ENCODE measurements at places on chromosomes 5 and 9. TPM values are rescaled to one million over a fixed set of nuclear protein-coding genes. Genes with fewer than 3 reads are reported as not detected.

WHRN gene
- total RNA-seq, result 11.8 TPM

EFNA5 gene
- 60.4 TPM for total RNA-seq

FRMPD1 gene
- not detected for total RNA-seq

ANKDD1B gene
- 3.6 TPM for total RNA-seq

GFI1B gene
- total RNA-seq, result not detected

GM2A gene
- 60.7 TPM for total RNA-seq

CDHR2 gene
- not detected for total RNA-seq

WDR31 gene
- total RNA-seq, result 5.1 TPM

GRCh38 chr5:9197881-9198260 is 348.0 kb downstream of the SEMA5A start:
- DNase-seq, result no peak

DNA sequence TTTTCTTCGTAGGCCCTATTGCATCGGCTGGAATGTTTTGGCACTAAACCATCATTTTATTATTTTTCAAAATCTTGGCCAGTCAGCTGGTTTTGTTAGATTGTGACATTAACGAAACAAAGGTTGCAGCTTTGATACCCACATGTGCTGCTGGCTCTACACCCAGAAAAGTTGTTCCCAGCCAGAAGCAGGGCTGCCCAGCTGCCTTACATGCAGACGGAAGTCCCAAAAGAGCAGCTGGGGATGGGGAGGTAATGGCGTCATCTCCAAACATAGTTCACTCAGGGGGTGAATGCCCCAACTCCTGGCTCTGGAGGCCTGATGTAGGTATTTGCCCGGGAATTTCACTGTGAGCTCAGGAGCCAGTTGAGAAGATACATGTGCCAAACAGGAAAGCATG is 23.3 kb downstream of the TMEM171 start:
- no peak for DNase-seq

DNA sequence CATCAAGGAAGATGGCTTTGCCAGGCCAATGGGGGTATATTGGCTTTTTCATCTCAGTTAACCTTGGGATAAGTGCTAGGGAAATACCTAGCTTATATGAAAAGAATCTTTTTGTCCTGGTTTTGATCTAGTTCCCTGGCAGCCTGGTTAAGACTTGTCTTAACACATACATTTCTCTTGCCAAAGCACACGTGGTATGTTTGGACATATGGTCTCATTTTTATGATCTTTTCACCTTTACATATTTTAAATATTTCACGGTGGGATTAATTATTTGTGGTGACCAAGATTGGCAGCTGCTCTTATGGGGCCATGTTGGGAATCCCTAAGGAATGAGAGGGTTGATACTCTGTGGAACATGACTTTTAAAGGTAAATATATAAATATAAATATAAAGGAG is 312.5 kb downstream of the NPR3 start:
- DNase-seq, result no peak

GRCh38 chr9:37965116-37965515 is 61.2 kb upstream of the SLC25A51 start:
- no peak for DNase-seq

- DNase-seq, result no peak
These were observed 425.9 kb downstream of the SPOCK1 start for GRCh38 chr5:137073189-137073588.

- no peak for DNase-seq
These were observed 71.3 kb downstream of the RASEF start for GRCh38 chr9:82991671-82992070.

GRCh38 chr5:124342584-124342983 is 403.9 kb downstream of the ZNF608 start:
- DNase-seq, result no peak

GRCh38 chr9:18297056-18297841 is 176.7 kb upstream of the ADAMTSL1 start:
- no peak for DNase-seq

DNA sequence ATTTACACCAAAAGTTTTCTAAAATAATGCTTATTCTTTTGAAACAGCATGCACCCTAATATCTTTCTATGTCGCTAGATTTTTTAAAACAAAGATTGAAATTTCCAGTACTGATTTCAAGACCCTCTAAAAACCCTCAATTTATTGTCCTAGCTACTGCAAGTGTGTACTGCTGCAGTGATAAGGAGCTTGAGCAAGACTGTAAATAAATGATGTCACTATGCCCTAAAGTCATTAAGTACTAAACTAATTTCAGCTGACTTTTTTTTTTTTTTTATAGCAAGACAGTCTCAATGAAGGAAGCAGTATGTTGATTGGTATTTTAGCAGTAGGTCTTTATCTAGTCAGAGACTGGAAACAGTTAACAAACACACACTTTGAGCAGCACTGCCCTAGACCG is 12.2 kb upstream of the MIER3 start:
- DNase-seq, result no peak

GRCh38 chr5:167819406-167819805 is 472.0 kb upstream of the WWC1 start:
- no peak for DNase-seq

GRCh38 chr5:159096243-159096923 is 3.3 kb downstream of the EBF1 start:
- DNase-seq, result no peak

DNA sequence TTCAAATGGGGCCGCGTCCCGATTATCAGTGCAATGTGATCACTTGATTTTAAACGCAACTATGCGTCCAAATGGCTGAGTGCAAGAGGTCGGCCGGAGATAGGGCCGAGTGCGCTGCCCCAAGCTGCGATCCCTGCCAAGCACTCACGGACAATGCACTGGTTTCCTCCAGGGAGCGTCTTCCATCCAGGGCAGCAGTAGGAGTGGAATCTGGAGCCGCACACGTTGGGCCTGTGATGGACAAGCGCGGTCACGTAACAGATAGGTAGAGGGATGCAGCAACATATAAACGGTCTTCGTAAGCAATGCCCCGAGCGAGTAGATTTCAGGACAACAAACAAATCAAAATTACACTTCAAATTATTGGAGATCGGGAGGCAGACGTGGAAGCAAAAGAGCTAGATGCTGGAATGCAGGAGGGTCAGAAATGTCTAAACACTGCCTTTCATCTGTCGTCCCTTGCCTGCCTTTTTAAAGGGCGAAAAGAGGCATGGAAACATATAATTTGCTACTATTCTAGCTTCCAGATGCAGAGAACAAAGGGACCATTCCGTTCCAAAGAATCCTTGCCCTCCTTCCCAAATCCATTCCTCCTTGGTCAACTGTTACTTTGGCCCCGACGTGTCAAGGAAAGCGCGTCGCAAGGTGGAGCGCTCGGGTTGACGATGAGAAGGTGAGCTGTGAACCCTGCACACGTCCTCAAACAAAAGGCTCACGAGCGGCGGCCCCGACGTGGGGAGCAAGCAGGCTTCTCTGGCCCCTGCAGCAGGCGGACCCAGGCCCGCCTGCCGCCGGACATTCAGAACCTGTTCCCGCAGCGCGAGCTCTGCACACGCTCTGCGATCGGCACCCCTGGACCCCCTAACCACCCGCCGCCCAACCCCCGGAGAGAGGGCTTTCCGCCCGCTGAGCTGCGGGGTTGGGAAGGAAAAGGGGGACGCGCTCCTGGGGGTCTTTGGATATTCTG is 1.5 kb downstream of the FBN2 start:
- DNase-seq, result no peak

- DNase-seq, result no peak
These were observed 75.6 kb upstream of the PCA3 start for GRCh38 chr9:76688471-76689238.

- DNase-seq, result no peak
These were observed 315 bp downstream of the UBQLN1 start for GRCh38 chr9:83707518-83707767.

GRCh38 chr9:87372356-87372851 is 125.3 kb upstream of the DAPK1 start:
- DNase-seq, result no peak

GRCh38 chr9:134441227-134442084 is 115.2 kb downstream of the RXRA start:
- no peak for DNase-seq
